HCT116 (cell line): ENCODE measurements at places on chromosomes 4 and X. TPM values are rescaled to one million over a fixed set of nuclear protein-coding genes. Genes with fewer than 3 reads are reported as not detected.

LUZP4 gene
- total RNA-seq = not detected

VEGFC gene
- total RNA-seq = not detected

ANKRD50 gene
- total RNA-seq = 16.5 TPM

RASL11B gene
- total RNA-seq = 0.34 TPM

TNIP3 gene
- not detected for total RNA-seq

CT47B1 gene
- not detected for total RNA-seq

AKAP14 gene
- total RNA-seq = not detected

ARMCX1 gene
- total RNA-seq = 0.15 TPM

TCEAL7 gene
- 0.20 TPM for total RNA-seq

SPACA5B gene
- not detected for total RNA-seq

MAGEE2 gene
- not detected for total RNA-seq

- DNase-seq = no peak
Observed at GRCh38 chr4:76821641-76822040, 76.3 kb downstream of the SOWAHB start.

GRCh38 chrX:12339921-12340320, 201.6 kb downstream of the FRMPD4 start:
- no peak for DNase-seq

- DNase-seq = peak; percentile 15
Observed at GRCh38 chrX:132292793-132293192, 73.5 kb upstream of the RAP2C start.

- peak; percentile 51 for DNase-seq
Observed at GRCh38 chr4:165537028-165537648, 158.3 kb downstream of the CPE start.

DNA sequence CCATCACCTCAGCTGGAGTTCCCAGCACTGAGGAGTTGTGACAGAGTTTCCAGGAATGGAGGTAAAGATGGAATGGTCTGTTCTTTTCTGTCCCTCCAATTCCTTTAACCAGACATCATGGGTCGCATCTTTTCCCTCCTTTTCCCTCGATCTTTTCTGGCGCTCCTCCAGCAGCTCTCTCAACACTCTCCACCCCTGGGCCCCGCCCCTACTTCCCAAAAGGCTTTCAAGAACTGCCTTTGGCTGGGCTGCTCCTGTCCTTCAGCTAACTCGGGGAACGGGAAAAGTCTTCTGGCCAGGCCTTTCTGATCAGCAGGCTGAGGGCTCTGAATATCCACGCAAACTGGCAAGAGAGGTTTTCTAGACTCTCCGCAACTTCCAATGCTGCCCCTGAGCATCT, 34.0 kb downstream of the UTP14A start:
- DNase-seq = no peak

GRCh38 chrX:3779546-3779945, 66.1 kb upstream of the PRKX start:
- DNase-seq = no peak

- DNase-seq = no peak
Observed at GRCh38 chr4:184150102-184150839, 67.4 kb downstream of the ENPP6 start.

DNA sequence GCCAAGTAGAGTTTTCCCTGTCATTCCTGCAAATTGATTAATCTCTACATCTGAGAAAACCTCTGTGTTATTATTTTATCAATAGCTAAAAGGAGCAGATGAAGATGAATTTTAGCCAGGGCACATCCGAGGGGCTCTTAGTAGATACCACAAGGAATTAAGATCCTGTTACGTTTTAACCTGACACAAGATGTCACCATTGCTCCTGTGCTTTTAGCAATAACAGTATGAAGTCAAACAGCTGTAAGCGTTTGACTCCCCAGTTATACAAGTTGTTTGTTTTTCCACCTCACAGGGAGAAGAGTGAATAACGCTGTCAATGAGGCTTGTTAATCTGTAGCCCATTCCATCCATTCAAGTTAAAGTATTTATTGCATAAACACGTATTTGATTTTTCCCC, 76.0 kb upstream of the AP1S2 start:
- DNase-seq = no peak

GRCh38 chr4:15912961-15913630, 25.4 kb downstream of the FGFBP1 start:
- no peak for DNase-seq

GRCh38 chrX:39019056-39019455, 217.8 kb downstream of the MID1IP1 start:
- DNase-seq = no peak

GRCh38 chrX:118062817-118063615, 53.6 kb downstream of the KLHL13 start:
- no peak for DNase-seq

DNA sequence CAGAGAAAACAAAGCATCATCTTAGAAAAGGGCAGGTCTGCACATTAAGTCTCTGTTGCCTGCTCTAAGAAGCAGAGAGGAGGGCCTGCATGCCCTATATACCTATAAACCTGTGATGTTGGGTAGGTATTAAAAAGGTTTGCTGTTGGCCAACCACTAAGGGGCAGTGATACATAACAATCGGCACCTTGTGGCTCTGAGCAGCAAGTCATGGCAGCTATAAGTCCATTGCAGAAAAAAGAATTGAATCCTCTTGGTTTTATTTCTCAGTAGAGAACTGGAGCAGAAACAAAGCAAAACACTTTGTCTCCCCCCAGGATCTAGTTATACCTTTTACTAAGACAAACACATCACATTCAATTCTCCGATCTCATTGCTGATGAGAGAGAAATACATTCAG, 1364.4 kb downstream of the STIM2 start:
- DNase-seq = peak; percentile 8

DNA sequence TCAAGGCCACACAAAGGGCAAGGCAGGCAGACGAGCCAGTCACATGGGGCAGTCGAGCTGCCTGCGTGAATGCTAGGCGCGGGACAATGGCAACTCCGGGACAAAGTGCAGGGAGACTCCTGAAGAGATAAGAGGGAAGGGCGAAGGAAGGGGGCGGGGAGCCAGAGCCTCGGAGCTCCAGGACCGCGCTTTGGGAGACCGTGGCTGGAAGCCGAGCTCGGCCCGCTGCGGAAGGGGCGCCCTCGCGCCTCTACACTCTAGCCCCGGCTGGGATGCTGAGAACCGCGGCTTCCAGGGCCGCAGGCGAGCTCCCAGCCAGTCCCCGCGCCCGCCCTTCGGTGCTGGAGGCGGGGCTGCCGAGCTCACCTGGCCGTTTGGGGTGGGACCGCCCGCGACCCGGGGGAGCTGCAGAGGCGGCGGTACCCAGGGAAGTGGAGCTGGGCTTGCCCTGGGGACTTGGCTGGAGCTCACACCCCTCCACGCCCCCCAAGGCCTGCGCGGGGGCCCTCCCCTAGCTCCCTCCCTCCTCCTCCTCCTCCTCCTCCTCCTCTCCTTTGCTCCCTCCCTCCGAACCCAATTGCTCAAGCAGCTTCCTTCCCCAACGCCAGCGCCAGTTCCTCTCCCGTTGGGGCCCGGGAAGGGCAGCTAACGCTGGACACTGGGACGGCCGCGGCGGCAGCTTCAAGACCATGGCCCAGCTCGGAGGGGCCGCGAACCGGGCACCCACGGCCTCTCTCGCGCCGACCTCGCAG, at the start of gene SOWAHD:
TSS of gene SOWAHD (plus strand) at position 610 of the 752 bp plus-strand sequence. CDS start at position 690, 80 bp downstream.
- DNase-seq = no peak

- DNase-seq = no peak
Observed at GRCh38 chr4:3489451-3489962, 26.4 kb downstream of the DOK7 start.

- no peak for DNase-seq
Observed at GRCh38 chr4:153153339-153153871, 50.8 kb upstream of the TRIM2 start.

- no peak for DNase-seq
Observed at GRCh38 chr4:3784454-3785291, 18.5 kb downstream of the ADRA2C start.

DNA sequence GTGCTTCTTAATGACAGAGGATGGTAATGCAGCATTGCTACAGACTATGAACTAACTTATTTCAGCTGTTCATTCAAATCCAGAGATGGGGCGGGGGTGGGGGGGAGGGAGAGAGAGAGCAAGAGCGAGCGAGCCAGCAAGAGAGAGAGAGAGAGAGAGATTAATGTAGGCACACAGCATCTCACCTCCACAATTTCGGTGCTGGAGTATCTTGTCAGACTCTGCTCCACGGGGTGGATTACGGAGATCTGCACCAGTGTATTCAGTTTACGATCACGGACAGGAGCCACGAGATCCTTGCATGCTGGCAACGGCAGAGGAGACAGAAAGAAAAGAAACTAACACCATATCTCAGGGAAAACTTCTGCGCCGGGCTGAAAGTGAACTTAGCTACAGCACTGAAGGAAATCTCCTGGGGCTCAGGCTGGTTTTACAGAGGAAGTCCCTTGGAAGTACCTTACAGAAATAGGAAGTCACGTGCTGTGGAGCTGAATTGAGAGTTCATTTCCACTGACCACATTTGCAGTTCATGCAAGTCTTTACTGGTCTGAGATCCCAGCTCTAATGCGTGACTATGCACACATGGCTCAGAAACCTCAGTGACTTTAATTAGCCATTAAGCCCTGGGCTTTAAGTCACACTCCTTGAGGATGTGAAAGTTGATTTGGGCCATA, 440.9 kb downstream of the INPP4B start:
- DNase-seq = no peak

- no peak for DNase-seq
Observed at GRCh38 chr4:106165351-106166010, 150.5 kb downstream of the TBCK start.

- no peak for DNase-seq
Observed at GRCh38 chr4:53313510-53313909, 52.4 kb downstream of the SCFD2 start.

DNA sequence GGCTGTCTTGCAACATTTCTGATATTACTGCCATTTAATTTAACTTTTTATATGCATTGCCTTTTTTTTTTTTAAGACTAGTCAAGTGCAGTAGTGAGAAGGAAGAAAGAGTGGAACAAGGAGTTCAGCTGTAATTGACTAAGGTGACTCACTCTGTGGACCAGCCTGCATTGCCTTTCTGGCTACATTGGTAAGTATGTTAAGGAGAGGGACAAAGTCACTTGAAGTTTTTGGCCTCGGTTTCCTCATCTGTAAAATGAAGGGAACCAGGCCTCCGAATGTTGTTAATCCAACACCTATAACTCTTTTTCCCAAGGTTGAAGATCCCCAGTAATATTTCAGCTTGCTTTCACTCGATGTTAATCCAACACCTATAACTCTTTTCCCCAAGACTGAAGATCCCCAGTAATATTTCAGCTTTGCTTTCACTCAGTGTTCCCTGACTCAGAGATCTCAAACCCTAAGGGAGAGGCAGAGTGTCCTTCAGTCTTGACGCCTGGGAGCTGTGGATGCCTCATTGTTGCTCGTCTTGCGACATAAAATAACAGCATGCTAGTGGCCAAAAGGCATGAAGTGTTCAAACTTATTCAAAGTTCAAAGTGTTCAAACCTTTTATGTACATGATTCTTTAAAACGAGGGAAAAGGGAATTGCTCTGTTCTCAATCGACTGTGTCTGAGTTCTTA, 102.0 kb downstream of the SORBS2 start:
- DNase-seq = no peak

- DNase-seq = no peak
Observed at GRCh38 chrX:85111347-85111746, 107.7 kb downstream of the APOOL start.

DNA sequence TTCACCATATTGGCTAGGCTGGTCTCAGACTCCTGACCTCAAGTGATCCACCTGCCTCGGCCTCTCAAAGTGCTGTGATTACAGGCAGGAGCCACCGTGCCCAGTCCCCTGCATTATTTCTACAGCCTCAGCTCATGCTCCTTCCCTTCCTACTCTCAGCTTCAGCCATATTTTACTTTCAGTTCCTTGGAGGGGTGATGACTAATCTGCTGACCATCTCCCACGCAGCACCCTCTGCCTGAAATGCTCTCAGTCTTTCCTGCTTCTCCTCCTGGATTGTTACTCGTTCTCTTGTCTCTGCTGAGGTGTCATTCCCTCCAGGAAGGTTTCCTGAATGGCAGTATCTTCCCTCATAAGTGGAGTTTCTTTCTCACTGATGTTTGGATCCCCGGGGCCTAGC, 63.3 kb downstream of the MOSPD2 start:
- peak; percentile 24 for DNase-seq

DNA sequence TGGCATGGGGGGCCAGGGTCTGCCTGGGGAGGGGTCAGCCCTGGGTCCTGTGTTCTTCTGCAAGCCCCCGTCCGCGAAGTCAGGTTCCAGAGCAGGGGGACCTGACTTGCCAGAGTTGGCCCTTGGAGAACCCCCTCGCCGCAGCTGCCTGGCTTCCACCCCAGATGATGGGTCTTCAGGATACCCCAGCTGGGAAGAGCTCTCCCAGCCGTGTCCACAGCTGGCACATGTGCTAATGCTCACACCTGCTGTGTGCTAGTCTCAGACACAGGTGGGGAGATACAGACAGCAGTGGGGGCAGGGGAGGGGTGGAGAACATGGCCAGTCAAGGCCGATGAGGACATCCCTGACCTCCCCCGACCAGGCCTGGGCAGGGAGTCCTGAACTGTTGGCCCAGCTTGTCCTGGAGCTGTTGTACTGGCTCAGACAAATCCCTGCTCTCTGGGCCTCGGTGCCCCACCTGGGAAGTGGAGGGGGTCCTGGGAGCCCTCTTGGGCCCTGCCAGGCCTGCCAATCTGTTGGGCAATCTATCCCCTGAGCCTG, 3.5 kb downstream of the ADRA2C start:
- DNase-seq = no peak

GRCh38 chr4:20341134-20341738, 89.5 kb downstream of the SLIT2 start:
- no peak for DNase-seq

DNA sequence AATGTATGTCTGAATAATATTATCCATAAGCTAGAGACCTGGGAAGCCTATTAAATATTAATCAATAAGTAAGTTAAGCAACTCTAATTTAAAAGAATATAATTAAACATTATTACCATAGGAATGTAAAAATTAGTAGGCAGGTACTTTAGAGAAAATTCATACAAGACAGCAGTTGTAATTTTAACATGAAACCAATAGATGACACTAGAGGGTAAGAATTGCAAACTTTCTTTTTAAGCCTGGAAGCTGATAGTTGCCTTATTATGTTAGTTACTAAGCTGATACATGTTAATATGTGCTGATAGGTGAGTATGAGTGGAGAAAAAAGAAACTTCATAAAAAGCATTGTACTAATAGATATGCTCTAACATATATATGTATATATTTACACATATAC, 1157.4 kb downstream of the FAM133A start:
- no peak for DNase-seq

GRCh38 chrX:19075754-19076153, 46.5 kb downstream of the ADGRG2 start:
- no peak for DNase-seq

DNA sequence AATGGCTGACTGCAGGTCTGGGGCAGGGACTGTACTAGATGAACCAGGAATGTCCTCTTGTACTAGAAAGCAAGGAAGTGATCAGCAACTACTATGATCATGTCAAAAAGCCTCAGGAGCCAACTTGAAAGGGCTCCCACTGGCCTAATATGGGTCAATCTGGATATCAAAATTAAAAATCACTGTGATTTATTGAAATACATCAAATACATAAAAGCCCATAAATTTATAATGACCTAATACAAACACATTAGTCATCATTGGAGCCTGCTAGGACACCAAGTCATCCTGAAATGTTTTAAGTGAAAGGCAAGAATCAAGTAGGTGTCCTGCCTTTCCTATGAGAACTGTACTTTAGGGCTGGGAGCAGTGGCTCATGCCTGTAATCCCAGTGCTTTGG, 70.5 kb upstream of the KLHL13 start:
- DNase-seq = no peak
